ENCODE measurements at places on chromosomes 6 and 20.

- DNase-seq, result peak; percentile 40
These were observed 47.1 kb downstream of the DST start for GRCh38 chr6:56595490-56596122.

- DNase-seq, result no peak
These were observed 62.2 kb upstream of the CLDN20 start for GRCh38 chr6:155201461-155202226.

DNA sequence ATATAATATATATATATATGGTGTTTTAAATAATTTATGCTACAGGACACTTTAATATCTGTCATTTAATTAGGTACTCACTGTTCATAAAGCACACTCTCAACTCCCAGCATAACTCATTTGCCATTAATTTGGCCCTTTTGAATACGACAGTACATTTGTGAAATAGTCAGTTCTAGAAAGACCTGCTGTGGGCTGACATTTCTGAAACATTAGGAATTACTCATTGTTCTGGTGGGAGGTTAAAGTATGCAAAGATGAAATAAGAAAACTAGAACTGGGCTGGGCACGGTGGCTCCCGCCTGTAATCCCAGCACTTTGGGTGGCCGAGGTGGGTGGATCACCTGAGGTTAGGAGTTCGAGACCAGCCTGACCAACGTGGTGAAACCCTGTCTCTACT, 497.5 kb downstream of the UTRN start:
- DNase-seq, result no peak

- no peak for DNase-seq
These were observed 12.1 kb upstream of the EXOC2 start for GRCh38 chr6:705047-705446.

- DNase-seq, result peak; percentile 54
These were observed 3.0 kb downstream of the TSHZ2 start for GRCh38 chr20:52975029-52975732.

- DNase-seq, result no peak
These were observed 1654.1 kb downstream of the GRIK2 start for GRCh38 chr6:103047567-103047966.

DNA sequence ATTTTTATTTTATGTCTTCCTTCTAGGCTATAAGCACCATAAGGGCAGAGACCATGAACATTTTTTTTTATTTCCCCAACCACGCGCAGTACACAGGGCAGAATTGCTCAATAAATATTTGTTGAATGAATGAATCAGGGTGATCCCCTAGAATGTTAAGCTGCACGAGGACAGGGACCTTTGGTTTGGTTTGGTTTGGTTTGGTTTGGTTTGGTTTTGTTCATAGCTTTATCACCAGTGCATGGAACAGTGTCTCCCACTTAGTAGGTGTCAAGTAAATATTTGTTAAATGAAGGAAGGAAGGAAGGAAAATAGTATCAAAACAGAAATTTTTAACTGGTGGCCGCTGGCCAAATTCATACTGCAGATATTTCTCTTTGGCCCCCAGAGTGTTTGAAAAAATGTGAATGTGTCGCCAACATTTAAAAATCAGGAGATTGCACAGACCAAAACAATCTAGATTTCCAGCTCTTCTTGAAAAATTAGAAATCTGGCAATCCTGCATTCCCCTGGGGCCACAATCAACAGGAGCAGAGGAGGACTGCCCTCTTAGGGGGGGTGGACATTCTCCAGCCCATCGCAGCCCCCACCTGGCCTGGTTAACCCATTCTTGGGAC, 205.3 kb downstream of the EYA2 start:
- no peak for DNase-seq

GRCh38 chr6:8080362-8081151, 16.4 kb upstream of the BLOC1S5 start:
- no peak for DNase-seq

- no peak for DNase-seq
These were observed 69.2 kb downstream of the MRPL14 start for GRCh38 chr6:44057931-44058616.

GRCh38 chr20:11043001-11043400, 369.2 kb upstream of the JAG1 start:
- no peak for DNase-seq

DNA sequence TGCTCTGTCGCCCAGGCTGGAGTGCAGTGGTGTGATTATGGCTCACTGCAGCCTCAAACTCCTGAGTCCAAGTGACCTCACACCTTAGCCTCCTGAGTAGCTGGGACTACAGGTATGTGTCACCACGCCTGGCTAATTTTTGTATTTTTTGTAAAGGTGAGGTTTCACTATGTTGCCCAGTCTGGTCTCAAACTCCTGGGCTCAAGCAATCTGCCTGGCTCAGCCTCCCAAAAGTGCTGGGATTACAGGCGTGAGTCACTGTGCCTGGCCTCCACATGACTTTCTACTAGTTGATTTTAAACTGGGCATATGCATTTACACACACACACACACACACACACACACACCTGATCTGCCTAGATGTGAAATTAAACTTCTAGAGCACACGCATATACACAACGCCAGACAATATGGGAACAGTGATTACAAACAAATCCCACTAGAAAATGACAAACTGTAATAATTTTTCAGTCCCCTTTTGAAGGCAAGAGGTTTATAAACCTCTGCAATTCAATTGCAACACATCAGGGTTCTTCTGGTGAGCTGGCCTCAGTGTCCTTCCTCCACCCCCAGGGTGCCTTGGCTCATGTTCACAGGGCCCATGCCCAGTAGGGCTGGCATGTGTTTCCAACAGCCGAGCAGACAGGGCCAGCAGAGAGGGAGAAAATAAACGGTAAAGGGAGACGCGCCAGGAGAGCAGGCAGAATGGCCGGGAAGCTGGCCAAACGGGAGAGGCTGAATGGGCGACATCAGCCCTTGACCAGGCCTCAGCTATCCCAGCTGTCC, 31.2 kb downstream of the PARD6B start:
- DNase-seq, result no peak

DNA sequence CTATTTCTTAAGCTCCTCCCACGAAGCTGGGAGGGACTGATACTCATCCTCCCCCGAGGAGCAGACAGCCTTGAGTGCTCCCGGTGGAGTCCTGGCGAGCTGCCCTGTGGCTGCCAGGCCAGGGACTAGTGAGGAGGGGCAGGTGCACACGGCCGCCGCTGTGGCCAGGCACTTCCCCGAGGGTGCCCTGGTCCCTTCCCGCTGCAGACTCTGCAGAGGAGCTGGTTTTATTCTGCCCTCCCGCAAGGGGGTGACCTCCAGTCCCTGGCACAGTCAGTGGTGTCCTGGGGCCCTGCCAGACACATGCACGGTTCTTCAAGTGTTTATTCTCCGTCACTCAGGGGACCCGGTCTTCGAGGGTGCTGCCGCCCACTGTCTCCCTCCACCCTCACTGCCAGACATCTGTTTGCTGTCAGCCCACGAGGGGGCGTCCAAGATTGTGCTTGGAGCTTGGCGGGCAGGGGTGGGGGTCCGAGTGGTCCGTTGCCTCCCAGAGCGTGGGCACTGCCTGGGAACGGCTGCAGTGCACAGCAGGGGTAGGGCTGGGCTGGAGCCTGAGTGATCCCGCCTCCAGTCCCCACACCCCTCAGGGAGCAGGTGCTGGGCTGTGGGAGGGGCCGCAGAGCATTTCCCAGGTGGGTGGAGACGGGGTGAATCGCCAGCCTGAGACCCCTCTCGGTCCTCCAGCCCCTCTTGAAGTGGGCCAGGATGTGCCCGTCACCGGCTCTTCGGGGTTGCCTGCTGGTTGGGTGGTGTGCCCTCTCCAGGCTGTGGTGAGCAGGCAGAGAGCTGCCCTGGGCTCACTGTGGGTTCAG, 3.1 kb upstream of the CABLES2 start:
- DNase-seq, result peak; percentile 32

DNA sequence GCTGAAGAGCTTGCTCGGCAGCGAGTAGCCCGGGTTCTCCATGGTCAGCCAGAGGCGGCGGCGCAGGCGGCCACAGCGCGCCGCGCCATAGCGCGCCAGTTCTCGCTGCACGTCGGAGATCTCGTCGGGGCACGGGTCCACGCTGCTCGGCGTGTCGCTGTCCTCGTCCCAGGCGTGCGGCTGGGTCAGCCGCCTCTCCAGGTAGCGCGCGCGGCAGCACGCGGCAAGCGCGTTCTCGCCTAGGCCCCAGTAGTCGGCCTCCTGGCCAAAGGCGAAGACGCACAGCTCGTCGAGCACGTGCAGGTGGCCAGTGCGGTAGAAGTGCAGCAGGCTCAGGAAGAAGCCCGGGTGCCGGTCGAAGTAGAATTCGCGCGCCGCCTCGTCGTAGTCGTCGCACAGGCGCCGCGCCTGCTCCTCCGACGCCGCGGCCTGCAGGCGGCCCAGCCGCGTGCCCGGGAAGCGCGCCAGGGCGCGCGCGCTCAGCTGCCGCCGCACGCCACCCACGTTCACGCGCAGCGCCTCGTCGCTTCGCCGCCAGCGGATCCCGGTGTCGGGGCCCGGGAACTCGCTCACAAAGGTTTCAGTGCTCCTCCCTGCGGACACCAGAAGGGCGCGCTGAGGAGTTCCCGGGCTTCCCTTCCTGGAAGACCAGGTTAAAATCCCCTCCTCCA, 2.7 kb downstream of the KCNS1 start:
- peak; percentile 11 for DNase-seq

DNA sequence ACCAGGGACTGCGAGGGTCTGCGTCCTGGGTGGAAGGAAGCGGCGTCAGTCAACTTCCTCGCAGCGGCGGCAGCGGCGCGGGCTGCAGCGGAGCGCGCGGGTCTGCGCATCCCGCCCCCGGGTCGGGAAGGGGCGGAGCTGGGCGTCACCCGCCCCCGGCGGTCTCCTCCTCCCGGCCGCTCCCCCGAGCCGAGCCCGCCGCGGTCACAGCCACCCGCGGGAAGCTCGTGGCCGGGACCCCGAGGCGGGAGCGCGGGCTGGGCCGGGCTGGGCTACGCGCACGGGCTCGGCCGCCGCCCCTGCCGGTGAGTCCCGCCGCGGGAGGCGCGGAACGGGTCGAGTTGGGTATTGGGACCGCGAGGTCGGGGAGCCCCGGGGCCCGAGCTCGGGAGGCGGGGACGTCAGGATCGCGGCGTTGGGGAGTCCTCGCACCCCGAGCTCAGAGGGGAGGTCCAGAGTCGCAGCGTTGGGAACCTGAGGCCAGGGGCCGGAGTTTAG, at the start of gene PAQR8:
TSS of gene PAQR8 (plus strand) at position 207 of the 498 bp plus-strand sequence. CDS start 41,063 bp downstream, outside the sequence.
- DNase-seq, result peak; percentile 83

DNA sequence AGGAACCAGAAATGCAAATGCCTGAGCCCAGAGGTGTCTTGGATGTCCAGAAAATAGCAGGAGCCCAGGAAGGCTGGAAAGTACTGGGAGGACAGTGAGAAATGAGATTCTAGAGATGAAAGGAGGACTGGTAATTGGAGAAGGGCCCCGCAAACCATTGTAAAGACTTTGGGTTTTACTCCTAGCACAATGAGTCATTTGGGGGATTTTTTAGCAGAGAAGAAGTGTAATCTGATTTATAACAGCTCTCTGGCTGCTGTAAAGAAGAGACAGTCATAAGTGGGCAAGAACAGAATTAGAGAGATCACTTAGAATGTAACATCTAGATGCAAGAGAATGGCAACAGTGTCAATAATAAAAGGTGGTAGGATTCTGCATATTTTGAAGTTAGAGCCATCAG, 40.2 kb downstream of the SLC35F1 start:
- DNase-seq, result no peak

- DNase-seq, result no peak
These were observed 56.0 kb downstream of the CLIC5 start for GRCh38 chr6:45959534-45960145.

DNA sequence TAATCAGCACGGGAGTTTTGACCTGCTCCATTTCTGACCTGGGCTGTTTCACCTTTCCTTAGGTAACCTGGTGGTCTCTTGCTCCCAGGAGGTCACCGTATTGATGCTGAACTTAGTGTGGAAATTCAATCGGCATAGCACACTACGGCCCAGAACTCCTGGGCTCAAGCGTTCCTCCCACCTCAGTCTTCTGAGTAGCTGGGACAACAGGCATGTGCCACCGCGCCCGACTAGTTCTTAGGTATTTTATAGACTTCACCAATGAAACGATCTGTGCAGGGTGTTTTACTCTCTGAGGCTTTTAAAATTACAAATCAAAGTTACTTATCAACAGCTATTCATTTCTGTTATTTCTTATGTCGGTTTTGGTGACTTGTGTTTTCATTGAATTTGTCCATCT, 42.1 kb downstream of the ATG5 start:
- DNase-seq, result no peak

DNA sequence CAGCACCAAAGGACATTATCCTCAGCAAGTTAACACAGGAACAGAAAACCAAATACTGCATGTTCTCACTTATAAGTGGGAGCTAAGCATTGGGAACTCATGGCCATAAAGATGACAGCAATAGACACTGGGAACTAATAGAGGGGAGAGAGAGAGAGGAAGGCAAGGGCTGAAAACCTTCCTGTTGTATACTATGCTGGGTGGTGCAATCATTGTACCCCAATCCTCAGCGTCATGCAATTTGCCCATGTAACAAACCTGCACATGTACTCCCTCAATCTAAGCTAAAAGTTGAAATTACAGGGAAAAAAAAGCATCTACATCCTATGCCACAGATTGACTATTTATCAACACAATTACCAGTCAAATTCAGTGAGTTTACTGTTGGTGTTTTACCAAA, 20.0 kb upstream of the VNN1 start:
- DNase-seq, result no peak

DNA sequence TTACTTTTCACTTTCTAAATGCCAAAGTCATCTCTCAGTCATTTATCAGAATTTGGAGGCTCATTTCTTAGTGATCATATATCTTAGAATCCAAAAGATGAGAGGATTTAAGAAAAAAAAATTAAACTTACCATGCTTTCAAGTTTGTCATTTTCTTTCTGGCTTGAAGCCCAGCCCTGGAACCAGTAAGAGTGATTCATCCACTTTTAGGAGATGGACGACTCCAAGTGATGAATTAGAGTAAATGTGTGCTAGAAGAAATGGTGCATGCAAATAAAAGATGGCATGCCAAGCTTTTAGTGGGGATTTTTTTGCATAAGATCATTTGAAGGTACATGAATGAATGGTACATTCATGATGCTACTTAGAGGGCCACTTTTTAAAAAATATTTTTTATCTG, 20.1 kb downstream of the PLCB1 start:
- no peak for DNase-seq

- DNase-seq, result no peak
These were observed 4.0 kb downstream of the ZBTB24 start for GRCh38 chr6:109478841-109479624.

GRCh38 chr6:121531658-121532169, 96.3 kb downstream of the GJA1 start:
- no peak for DNase-seq

GRCh38 chr20:50456452-50457324, 53.5 kb upstream of the PTPN1 start:
- DNase-seq, result no peak

DNA sequence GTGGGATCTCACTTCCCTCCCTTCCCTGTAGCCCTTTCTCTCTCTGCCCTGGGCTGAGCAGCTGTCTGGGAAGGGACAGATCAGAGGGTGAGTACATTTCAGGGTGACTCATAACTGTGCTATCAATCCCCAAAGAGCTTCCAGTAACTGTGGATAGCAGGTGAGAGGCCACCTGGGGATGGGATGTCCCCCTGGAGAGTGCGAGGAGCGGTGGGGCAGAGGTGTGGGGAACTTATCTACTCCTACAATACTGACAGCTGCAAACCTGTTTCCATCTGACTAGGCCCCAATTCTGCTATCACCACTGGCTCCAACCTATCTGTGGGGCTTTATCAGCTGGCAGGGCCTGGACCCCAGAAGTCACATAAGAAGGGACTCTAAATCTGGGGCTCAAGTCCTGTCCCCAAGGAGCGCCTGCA, 32.6 kb downstream of the KCNK5 start:
- DNase-seq, result no peak

Data from CD4-positive, alpha-beta T cell treated with Interleukin-21 for 1 hour (primary cell).